Skeletal muscle cell (primary cell): ENCODE measurements at places on chromosomes 5 and 9.
A peak's percentile ranks its signal among the peaks of the same experiment; 100 is the strongest.

DNA sequence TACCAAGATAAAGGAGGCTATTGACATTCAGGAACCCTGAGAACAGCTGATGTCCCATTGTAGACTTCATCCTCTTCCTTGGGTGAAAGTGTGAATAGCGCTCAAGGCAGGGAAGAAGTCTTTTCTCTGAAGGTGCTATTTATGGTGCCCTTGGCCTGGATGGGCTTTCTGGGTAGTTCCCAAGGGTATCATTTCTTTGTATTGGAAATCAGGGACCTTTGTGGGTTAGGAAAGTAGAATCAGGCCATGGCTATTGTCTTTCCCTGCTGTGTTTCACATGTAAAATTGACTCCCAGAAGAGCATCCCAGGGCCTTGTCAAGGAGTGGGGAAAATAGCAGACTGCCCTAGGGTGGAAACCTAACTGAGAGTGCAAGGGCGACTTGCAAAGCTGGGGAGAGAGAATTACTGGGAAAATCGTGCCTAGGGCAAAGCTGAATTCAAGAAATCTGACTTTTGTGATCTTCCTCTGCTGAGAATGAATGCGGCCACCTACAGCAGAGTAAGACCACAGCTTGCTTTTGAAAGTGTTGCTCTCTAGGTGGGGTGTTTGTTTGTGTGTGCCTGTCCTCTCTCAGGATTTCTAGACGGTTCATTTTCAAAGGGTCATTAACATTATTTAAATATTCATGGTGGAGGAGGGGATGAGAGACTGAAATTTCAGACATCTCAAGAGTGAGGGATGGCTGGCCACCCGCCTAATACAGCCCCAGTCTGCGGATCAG is 160.6 kb downstream of the C9orf152 start:
- DNase-seq = no peak

- no peak for DNase-seq
Observed at GRCh38 chr9:116646661-116647514, 40.2 kb upstream of the TRIM32 start.

- DNase-seq = no peak
Observed at GRCh38 chr5:17436761-17437221, 61.2 kb upstream of the TAF11L2 start.

DNA sequence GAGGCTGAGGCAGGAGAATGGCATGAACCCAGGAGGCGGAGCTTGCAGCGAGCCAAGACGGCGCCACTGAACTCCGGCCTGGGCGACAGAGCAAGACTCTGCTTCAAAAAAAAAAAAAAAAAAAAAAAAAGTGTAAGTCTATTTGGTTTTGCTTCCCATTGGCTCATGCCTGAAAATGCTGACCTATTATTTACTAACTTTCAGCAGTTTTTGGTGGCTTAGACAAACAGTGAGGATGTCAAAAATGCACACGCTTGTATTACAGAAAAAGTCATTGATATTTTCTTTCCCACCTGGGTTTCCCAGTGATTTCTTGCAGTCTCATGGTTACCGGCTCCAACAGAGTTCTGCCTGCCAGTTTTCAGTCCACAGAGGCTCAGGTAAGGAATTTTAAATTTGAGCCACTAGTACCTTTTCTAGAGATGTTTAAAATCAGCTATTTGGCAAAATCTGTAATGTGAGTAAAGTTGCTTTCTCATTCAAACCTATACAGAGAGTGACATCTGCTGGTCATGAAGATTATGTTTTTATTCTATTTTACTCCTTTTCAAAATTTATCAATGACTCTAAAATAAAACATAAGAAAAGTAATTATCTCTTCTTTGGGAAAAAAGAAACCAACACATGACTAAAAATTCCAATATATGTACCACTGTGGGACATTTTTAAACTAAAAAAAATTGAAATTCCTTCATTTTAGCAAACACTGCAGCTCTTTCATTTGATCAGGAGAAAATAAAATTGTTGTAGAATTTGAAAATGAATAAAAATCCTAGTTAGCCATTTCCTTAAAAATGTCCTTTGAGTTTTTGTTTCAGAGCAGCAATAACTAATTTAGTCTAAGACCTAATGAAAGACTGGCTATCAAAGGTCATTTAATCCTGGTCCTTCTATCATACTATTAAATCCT is 8.8 kb downstream of the FAM200C start:
- no peak for DNase-seq

DNA sequence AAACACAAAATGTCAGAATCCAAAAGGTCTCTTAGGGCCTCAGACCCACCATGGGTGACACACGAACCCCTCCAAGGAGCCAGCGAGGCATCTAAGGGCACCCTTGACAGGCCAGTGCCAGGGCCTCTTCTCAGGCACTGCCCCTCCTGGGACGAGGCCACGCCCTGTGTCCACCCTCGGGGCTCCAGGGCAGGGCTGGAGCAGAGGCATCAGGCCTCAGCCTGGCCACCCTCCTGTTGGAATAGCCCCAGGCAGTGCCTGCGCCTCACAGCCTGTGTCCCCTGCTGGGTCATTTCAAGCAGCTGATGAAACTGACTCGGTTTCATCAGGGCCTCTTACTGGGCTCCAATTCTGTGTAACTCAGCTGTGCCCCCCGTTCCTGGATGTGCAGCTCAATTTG is 32.8 kb upstream of the SUSD3 start:
- DNase-seq = no peak

GRCh38 chr9:73149371-73150067 is 2.1 kb upstream of the ANXA1 start:
- DNase-seq = peak; percentile 63

GRCh38 chr5:125023673-125024072 is 277.2 kb upstream of the ZNF608 start:
- DNase-seq = no peak
